ENCODE measurements at places on chromosomes 12 and 14.

GRCh38 chr12:67751381-67751928 lies 102.9 kb downstream of the DYRK2 start:
- DNase-seq, result no peak

- no peak for DNase-seq
Measured at GRCh38 chr12:57614178-57614947, 3.1 kb downstream of the ARHGEF25 start.

DNA sequence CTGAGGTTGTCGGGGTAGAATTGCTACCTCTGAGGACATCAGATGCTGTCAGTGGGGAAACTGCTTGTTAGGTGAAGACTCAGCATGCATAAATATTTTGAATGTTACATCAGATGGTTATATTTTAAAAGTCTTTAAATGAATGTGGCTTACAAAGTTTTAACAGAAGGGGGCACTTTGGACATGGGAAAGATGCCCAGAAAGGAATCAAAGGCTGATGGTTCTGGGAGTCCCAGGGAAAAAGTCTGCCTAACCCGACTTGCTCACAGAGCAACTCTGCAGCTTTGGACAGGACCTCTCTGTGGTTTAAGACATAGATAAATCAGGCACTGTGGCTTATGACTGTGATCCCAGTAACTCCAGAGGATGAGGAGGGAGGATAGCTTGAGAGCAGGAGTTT lies 474.9 kb downstream of the ATP23 start:
- no peak for DNase-seq

DNA sequence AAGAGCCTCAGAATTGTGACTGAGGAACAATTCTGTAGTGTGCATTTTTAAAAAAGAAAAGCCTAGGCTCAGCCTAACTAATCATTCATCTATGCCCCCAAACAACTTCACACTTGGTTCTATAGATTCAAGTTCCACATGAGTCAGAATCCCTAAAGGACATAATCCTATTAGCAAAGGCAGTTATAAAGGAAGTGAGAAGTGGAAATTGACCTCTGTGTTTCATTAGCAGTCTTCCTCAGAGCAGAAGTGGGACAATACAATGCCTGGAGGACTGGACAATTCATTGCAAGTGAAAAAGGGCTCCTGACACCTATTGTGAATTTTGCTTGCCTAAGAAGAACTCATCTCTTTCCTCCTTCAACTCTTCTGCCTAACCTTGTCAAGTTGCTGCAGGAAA lies 222.3 kb downstream of the PTPRO start:
- DNase-seq, result no peak
